ENCODE measurements at places on chromosomes 12 and 14.

GRCh38 chr12:59076622-59077021 is 156.3 kb upstream of the LRIG3 start:
- DNase-seq: no peak

GRCh38 chr12:77608271-77608824 is 222.3 kb upstream of the NAV3 start:
- no peak for DNase-seq

DNA sequence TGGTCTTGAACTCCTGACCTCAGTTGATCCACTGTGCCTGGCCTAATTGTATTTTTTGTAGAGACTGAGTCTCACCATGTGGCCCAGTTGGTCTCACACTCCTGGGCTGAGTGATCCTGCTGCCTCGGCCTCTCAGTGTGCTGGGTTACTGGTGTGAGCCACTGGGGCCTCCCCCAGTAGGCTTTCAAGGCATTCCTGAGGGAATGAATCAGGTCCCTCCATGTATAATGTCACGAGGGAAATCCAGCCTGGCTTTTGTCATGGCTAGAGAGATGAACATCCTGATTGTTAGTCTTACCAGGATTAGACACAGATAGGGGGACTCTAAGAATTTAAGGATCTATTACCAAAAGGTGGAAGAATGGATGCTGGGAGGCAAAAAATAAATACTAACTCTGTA is 51.9 kb downstream of the CPSF2 start:
- DNase-seq: no peak

DNA sequence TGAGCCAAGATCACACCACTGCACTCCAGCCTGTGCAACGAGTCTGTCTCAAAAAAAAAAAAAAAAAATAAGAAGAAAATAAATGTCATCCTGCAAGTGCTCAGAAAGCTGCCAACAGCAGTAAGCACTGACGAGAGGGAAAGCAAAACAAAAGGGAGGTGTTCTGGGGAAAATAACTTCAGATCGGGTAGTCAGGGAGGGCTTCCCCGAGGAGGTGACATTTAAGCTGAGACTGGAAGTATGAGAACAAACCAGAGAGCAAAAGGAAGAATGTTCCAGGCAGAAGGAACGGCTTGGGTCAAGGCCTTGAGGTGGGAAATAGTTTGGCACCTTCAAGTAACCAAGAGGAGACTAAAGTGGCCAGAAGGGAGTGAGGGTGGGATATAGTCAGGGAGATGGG is 4.7 kb upstream of the FAM222A start:
- no peak for DNase-seq

DNA sequence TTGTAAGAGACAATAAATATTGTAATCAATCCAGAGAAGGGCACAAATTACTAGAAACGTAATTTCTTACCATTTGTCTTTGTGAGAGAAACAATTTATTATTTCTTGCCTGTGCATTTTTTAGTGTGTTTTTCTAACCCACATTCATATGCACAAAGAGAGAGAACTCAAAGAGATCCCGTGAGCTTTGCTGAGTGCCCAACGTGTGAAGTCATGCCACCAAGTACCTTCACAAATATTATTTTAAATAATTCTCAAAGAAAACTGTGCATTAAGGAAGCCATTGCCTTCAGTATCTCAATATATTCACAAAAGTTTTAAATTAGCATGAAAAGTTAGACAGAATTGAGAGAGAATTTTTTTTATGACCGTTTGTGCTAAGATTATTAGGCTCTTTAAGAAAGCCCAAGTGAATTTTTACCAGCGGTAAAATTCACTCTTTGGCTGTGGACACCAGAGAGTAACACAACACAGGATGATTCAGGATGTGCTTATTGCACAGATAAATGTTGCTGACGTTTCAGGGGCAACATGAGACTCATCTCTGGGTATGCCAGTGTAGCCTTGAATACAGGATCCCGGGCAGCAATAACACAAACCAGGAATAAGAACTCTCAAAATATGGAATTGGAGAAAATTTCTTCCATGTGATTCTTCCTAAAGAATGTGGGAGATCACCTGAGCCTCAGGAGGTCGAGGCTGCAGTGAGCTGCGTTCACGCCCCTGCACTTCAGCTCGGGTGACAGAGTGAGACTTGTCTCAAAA is 2.9 kb downstream of the ARHGDIB start:
- no peak for DNase-seq

DNA sequence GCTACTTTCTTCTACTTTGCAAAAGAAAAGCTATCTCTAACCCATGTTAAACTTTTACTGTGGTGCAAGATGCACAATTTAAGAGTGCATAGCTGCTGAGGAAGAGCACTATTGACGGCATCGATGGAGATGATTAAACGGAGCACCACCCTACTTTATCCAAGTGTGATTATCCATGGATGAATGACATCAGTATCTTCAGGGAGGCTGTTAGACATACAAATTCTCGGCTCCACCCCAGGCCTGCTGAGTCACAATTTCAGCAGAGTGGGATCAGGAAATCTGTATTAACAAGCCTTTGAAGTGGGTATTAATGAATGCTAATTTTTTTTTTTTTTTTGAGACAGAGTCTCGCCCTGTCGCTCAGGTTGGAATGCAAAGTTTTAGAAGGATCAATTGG is 16.2 kb downstream of the SLC2A14 start:
- DNase-seq: no peak

DNA sequence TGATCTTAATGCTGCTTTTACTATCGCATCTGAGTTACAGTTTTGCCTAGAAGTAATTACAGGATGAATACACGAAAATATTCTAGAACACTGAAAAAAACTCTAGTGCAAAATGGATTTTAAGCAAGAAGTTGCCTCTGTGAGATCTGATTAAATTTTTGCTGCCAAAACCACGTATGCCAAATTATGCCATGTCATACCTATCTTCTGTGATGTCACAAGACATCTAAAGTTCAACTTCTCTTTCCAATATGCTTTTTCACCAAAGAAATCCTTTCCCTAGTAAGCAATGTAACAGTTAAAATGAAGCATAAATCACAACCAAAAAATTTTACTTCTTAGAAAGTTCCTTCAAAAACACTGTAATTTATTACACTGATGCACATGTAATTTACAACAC is 39.6 kb downstream of the HECTD4 start:
- DNase-seq: no peak

DNA sequence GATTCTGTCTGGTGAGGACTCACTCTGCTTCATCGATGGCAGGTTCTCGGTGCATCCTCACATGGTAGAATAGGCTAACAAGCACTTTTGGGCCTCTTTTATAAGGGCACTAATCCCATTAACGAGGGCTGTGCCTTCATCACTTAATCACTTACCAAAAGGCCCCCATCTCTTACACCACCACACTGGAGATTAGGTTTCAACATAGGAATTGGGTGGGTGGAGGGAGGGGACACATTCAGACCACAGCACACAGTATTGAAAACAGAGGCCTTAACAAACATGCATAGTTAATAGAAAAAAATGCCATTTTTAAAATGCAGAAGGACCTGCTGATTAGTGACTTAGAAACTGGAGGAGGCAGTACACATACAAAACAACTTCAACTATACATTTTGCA is 61.6 kb downstream of the SPPL3 start:
- DNase-seq: no peak

- no peak for DNase-seq
Observed at GRCh38 chr14:90678420-90678819, 137.8 kb downstream of the TTC7B start.

All from stimulated activated naive CD4-positive, alpha-beta T cell (primary cell).